Cortex of kidney (tissue), 1 donor: ENCODE measurements at places on chromosomes 16 and 17.

GRCh38 chr17:31677681-31678080 lies 181.4 kb downstream of the COPRS start:
- DNase-seq = no peak

DNA sequence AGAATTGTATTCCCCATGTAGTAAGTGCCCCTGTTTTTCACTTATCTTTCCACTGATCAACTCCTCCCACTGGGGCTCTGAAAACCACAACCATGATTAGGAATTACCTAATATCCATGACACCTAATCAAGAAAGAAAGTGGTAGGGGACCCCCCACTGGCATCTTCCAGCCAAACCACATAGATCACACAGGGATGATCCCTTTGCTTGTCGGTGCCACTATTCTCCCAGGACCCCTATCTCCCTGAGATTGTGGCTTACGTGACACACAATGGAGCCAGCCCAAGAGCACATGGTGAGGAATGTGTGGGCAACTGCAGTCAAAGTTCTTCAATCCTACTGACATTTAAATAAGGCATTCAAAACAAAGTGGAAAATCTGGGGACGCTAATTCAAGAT lies 17.6 kb upstream of the DNAH9 start:
- no peak for DNase-seq

DNA sequence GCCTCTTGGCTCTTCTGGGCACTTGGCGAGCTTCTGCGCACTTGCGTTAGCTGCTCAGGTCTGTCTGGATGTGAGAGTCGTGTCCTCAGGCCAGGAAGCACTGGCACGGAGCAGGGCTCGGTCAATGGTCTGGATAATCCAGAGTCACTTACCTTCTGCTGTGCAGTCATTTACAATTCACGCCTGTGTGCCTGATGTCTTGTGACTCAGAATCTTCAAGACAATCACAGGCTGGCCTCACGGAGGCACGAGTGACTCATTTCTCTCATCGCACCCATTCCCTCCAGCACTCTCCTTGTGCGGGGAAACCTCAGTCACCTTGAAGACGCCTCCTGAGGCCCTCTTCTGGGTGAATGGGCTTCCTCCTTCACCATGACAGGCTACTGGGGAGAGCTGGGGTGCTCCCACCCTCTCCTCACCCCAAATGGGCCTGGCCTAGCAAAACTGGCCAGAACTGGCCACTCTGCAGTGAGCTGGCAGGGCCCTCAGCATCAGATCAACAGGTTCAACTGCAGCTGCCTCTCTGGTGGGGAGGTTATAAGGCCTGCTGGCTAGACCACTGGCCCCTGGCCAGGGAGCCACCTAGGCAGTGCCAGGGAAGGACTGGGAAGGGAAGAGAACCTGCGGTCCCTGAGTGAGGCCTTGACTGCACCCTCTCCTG lies 1.9 kb upstream of the CAPN15 start:
- DNase-seq = no peak

GRCh38 chr17:61393550-61393903 lies 6.1 kb upstream of the TBX2 start:
- DNase-seq = no peak

DNA sequence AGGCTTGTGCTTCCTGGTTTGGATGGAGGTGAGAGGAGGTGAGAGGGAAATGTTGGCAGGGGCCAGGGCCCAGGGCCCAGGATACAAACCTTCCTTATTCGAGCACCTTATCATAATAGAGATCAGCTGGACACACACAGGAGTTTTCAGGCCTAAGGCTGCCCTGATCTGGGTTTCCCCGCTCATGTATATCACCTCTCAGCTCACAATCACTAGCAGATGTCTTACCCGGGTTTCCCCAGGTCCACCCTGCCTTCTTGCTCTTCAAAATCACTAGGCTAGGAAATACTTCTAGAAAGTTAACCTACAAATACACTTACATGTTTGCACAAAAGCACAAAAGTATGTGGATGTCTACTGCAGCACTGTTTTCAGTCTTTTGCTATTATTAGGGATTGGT lies 4.2 kb downstream of the HSPB9 start:
- DNase-seq = no peak
